ENCODE measurements at places on chromosomes 16 and 17.

GRCh38 chr16:67490335-67491096, 7.2 kb upstream of the AGRP start:
- DNase-seq, result no peak

GRCh38 chr17:80790021-80790765, 201.4 kb upstream of the CHMP6 start:
- no peak for DNase-seq

- no peak for DNase-seq
Measured at GRCh38 chr17:77381185-77381700, 240.5 kb downstream of the SEC14L1 start.

DNA sequence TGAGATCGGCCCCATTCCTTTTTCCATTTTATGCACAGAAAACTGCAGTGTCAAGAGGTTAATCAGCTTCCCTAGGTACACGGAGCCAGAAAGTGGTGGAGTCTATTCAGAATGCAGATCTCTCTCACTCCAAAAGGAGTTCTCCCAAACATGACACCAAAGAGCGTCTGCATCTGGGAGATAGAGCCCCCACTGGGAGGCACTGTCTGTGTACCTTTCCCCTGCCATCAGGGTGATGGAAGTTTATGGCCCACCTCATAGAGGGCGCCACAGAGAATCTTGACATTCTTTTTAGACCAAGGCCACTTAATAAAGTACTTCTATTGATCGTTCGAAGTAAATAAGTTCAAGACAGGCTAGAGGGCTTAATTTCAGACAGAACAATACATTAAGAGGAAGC, 493.7 kb upstream of the ERCC4 start:
- peak; percentile 7 for DNase-seq

DNA sequence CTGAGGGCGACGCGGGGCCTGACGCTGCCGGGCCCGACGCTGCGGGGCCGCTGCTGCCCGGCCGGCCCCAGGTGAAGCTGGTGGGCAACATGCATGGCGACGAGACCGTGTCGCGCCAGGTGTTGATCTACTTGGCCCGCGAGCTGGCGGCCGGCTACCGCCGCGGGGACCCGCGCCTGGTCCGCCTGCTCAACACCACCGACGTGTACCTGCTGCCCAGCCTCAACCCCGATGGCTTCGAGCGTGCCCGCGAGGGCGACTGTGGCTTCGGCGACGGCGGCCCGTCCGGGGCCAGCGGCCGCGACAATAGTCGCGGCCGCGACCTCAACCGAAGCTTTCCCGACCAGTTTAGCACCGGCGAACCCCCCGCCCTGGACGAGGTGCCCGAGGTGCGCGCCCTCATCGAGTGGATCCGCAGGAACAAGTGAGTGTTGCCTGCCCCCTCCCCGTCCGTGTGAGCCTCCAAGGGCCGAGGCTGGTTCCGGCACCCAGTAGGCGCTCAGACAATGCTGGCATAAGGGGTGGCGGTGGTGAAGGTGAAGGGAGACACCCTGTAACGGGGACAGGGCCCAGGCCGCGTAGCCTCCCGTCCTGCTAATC, 676 bp downstream of the CPD start:
- DNase-seq, result no peak

- no peak for DNase-seq
Measured at GRCh38 chr16:23823475-23824384, 12.1 kb upstream of the PRKCB start.

GRCh38 chr16:75198135-75198600, 8.8 kb downstream of the CTRB2 start:
- DNase-seq, result no peak

DNA sequence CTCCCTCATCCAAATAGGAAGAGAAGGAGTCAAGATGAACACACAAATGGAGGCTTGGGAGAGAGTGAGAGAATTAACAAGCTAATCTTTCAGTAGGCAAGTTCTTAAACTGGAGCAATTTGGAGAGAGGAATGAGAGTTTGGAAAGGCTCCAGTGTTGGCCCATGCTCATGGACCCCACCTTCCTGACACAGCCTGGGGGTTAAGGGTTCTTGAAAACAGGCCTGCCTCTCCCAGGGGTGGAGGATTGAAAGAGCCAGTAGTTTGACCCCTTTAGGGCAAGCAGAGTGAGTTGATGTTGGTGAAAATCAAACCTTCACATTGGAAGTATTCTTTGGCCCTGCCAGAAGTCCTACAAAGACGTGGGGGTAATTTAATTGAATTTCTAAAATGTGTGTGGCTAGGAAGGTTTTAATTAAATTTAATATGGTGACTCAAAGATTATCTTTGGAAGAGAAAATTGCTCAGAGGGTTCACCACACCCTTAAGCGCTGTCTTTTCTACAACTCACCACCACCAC, 5.8 kb downstream of the HOXB3 start:
- DNase-seq, result no peak

DNA sequence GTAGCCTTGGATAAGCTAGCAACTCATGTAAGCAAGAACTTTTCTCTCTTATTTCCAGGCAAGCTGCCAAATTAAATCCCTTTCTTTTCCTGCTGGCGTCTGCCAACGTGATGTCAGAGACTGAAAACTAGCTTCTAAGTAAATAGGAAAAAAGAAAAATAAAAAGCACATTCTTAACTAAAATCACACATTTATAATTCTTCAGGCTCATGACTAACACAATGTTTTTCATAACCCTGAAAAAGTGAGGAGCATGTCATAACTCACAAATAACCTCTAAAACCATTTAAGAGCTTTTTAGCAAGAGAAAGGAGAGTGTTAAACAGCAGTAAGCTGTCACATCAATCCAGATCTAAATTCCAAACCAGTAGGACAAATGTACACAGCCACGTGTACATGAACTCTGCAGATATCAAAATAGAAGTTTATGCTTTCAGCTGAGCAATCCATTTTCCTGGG, 110.0 kb downstream of the N4BP1 start:
- DNase-seq, result no peak

GRCh38 chr17:48335858-48336500, 94.0 kb downstream of the SKAP1 start:
- DNase-seq, result peak; percentile 68

GRCh38 chr17:5631958-5632590, 47.8 kb upstream of the NLRP1 start:
- DNase-seq, result no peak

DNA sequence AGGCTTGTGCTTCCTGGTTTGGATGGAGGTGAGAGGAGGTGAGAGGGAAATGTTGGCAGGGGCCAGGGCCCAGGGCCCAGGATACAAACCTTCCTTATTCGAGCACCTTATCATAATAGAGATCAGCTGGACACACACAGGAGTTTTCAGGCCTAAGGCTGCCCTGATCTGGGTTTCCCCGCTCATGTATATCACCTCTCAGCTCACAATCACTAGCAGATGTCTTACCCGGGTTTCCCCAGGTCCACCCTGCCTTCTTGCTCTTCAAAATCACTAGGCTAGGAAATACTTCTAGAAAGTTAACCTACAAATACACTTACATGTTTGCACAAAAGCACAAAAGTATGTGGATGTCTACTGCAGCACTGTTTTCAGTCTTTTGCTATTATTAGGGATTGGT, 4.2 kb downstream of the HSPB9 start:
- DNase-seq, result no peak

DNA sequence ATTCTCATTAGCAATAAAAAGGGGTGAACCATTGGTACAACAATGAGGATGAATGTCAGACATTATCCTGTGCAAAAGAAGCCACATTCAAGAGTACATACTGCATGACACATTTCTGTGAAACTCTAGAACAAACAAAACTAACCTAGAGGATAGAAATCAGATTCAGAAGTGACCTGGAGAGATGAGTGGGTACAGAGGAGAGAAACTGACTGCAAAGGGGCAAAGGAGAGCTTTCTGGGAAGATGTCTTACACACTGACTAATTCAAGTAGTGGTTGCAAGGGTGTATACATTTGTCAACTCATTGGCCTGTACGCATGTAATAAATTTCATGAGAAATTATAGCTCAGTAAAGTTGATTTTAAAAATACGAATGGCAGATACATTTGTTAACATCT, 115.6 kb downstream of the GAS7 start:
- no peak for DNase-seq

DNA sequence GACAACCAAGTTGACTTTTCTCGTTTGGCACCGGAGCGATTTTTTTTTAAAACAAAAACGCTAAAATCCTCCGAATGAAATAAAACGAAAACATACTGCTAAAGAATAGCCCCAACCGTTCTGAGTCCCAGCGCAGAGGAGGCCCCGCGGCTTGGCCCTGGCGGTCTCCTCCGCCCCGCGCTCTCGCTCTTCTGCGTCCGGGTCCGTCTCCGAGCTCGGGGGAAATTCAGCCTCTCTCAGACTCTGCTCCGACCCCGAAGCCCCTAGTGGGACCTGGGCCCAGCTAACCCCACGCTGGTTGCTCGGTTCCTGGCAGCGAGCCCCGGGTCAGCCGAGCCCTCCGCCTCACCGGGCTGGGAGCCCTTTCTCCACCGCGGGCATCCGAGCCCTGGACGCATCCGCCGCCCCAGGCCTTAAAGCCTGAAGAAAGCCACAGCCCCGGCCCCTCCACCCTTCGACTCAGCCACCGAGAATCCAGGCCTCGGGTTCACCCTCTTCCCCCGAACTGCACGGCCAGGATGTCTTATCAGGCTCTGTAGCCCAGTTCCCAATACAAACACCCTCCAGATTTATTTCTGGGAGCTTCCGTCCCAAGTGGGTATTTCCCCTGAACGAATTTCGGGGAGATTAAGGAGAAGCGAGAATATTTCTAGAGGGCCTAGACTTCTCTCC, 1.2 kb downstream of the TBX2 start:
- DNase-seq, result no peak

- no peak for DNase-seq
Measured at GRCh38 chr16:49585143-49585832, 211.7 kb downstream of the C16orf78 start.

DNA sequence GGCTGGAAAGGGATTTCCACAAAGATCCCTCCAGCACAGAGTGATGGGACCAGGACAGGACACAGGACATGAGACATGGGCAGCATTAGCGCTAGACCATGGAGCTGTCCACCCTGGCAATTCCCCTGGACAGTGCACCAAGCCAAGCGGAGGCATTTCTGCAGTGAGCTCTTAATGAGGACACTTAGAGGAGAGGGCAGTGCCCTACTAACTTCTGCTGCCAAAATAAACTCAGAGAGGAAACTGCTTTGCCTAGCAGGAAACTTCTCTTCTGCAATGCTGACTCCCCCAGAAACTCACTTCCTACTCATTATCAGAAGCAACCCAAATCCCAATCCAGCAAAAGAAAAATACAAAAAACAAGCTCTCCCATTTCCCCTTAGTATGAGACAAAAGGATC, 119.2 kb downstream of the HS3ST2 start:
- DNase-seq, result no peak

GRCh38 chr16:4624015-4624826, at the start of gene MGRN1:
MGRN1 (plus strand) TSS chr16:4624826; CDS start chr16:4624961, 135 bp downstream.
- peak; percentile 97 for DNase-seq

GRCh38 chr17:81924557-81925532, 2.7 kb downstream of the MAFG start:
- DNase-seq, result peak; percentile 65

GRCh38 chr16:2955779-2956578, 8.1 kb upstream of the KREMEN2 start:
- DNase-seq, result no peak

DNA sequence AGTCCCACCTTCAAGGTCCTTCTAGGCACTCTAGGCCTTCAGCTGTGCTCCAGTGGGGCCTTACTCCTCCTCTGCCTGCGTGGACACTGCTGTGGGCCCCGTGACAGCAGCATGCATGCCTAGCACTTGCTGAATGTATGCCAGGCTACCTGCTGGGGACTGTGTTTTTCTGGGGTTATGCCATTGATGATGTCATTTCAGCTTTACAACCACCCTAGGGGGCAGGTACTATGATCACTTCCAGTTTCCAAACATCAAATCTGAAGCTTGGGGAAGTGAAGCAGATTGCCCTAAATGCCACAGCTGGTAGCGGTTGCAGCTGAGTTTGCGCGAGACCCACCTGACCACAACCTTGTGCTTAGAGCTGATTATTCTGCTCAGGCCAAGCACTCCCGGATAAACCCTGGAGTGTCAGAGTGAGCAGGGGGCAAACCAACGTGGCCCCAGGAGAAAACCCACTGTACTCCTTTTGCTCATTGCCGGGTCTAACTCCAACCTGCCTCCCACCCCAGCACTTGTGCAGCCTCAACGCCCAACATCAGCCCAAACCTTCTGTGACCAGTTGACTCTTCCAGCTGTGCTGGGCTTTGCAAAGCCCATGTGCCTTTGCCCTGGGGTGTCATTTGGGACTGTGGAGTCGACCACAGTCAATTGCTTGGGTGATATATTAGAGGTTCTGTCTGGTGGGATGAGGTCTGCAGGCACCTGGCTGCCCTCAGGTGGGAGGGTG, 168.4 kb downstream of the ENGASE start:
- DNase-seq, result no peak

GRCh38 chr17:63701868-63702720, 2.2 kb upstream of the LIMD2 start:
- DNase-seq, result no peak

DNA sequence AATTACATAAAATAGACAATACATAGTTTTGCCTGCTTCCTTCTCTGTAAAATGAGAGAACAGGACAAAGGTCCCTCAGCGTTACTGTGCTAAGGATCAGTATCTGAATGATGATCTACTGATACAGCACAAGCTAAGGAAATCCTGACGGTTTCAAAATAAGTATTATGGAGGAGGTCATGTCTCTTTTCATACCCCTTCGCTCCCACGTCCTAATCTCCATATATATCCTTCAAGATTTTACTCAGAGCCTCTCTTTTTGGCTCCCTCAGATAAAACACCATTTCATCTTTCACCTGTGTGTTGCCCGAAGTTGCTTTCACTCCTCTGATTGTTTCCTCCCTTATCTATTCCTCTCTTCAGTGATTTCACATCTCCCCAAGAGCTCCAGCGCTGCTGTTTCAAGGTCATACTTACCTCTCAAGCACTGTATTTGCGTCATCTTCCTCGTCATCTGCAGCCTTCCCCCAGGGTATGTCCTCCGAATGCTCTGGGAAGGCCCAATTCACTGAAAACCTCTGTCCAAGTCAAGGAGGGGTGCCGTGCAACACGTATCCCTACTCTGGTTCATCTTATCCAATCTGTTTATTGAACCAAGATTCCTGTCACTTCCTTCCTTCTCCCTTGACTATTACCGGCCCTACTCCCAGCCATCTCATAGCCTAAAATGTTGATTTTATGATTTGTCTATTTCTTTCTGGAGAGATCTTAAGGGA, 1.2 kb upstream of the BLTP2 start:
- DNase-seq, result peak; percentile 44

DNA sequence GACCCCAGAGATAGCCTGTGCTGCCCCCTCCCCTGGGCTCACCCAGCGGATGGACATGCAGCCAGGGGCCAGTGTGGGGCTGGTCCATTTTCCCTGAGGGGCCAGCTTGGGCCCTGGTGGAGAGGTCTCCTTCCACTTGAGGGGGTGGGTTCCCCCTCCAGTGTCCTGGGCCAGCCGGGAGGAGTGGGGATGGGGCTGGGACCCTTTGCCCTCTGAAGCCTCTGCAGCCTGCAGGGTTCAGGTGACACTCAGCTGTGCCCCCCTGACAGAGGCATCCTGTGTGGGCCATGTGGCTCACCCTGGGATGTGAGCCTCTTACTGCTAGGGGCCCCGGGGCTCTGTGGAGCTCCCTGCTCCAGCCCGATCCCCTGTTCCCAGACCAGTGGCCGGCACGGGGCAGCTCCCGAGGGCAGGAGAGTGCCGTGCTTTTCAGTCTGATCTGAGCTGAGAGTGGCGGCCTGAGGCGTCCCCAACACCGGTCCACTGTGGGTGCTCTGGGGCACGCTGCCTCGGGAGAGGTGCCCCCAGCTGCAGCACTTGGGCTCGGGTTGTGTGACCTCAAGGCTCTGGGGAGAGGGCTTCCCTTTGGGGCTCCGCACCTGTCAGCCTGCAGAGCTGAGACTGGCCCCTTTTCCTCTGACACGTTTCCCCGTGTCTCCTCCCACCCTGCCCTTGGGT, 439 bp upstream of the GNG13 start:
- DNase-seq, result no peak

Data from A549 (cell line).